ENCODE measurements at places on chromosomes 6 and 20.

DNA sequence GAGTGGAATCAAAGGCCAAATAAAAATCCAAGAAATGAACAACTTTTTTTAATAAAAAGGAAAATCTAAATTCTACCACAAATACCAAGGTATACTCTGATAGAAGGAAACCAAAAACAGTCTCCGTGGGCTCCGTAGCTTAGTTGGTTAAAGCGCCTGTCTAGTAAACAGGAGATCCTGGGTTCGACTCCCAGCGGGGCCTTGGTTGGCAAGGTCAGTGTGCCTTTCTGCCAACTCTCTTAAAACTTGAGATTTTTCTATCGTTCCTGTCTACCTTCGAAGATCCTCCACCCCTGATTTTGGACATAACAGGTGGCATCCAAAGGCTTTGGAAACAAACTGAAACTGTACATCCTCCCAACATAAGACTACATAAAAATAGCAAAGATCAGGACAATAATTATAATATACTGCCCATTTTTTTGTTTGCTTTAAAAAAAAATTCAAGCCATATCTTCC lies 197.9 kb downstream of the TRIM27 start:
- no peak for DNase-seq

DNA sequence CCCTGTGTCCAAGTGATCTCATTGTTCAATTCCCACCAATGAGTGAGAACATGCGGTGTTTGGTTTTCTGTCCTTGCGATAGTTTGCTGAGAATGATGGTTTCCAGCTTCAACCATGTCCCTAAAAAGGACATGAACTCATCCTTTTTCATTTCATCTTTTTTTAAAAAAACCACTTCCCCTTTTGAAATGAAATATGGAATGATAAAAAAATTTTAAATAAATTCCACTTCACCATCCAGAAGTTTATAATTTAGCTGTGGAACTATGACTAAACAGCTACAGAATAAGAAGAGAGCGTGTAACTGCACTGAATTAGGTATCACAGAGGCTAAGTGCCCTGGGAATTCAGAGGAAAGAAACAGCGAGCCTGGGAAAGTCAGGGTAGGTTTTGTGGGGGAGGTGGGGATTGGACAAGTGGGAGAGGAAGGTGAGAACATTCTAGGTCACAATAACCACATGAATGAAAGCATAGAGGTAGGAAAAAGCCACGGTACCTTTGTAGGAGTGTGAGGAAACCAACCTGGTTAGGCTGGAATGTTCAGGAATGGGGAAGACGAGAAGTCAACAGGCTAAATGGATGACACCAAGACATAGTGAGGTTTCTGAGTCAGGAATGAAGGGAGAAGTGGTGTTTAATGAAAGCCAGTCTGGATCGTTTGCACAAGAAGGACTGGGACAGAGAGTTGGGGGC lies 11.0 kb downstream of the TRIM10 start:
- DNase-seq = no peak

DNA sequence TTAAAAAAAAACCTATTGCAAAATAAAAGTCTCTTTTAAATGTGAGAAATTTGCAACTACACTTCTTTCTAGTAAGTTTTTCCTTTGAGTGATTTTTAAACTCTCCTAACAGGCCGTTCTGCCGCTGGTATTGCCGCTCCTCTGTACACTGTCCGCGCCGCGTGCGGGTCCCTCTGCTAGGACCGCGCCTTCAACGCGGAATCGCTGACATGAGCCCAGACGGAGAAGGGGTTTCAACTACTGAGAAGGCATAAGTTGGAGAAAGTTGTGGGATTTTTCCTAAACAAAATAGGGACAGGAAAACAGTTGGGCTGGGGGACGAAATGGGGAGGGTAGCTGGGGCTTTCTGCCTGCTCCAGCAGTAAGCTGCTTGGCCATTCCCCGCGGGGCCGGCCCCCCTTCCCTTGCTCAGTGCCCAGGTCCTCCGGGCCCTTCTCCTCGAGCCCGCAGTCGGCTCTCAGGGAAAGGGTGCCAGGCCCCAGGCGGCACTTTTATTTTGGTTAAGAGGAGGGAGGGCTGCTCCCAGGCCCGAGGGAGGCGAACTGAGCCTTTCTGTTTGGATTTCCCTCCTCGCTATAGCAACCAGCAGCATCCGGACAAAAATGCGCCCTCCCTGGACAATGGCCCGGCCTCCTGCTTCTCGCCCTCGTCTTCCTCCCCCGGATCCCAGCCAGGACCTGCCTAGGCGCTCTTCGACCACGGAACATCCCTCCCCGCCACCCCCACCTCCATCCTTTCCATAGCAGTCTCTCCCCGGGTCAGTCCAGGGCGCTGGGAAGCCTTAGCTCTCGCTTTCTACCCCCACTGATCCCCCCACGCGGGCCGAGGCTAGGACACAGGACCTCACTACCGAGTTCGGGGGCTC lies 6.8 kb upstream of the POU3F2 start:
- no peak for DNase-seq

DNA sequence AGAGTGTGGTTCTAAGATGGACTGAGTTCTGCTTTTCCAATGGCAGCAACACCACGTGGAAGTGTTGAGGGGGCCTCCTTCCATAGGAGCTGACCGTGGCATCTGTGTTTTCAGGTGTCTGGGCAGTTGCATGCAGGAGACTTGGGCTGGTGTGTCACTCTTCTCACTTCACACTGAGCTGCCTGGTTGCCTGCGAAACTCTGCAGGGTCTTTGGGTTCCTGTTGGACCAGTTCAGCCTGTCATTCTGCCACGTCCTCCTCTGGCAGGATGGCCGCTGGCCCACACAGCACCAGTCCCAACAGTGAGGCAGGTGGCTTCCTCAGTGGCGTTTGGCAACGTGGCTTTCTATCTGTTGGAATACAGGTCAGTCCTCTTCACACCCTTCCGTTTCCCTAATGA lies 16.1 kb upstream of the UNC93A start:
- DNase-seq = no peak

GRCh38 chr6:143098054-143098671 lies 37.5 kb downstream of the AIG1 start:
- no peak for DNase-seq

DNA sequence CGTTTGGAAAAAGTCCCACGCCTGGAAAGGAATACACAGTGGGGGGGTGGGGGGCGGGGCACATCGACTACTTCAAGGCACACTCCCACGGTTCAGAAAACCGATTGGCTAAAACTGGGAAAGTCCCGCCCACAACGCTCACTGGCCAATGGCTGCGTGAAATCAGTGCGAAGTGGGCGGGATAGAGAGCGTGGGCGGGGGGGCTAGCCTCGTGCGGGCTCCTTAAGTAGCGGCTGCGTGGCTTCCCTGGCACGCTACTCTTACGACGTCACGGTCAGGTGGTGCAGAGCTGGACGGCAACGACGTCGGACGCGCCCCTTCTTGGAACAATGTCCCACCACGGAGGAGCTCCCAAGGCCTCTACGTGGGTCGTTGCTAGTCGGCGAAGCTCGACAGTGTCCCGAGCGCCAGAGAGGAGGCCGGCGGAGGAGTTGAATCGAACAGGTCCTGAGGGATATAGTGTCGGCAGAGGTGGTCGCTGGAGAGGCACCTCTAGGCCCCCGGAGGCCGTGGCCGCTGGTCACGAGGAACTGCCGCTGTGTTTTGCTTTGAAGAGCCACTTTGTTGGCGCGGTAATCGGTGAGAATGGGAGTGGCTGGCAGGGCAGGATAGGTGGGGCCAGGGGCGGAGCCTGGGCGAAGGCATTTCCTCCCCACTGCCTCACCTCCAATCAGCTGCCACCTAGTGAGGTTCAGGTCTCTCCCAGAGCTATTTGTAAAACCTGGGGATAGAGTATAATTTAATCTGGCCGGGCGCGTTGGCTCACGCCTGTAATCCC lies at the start of gene DDX43:
Gene DDX43 (plus strand): TSS at position 252 of the 778 bp plus-strand sequence. CDS start 78 bp downstream, at position 330.
- DNase-seq = peak; percentile 9

DNA sequence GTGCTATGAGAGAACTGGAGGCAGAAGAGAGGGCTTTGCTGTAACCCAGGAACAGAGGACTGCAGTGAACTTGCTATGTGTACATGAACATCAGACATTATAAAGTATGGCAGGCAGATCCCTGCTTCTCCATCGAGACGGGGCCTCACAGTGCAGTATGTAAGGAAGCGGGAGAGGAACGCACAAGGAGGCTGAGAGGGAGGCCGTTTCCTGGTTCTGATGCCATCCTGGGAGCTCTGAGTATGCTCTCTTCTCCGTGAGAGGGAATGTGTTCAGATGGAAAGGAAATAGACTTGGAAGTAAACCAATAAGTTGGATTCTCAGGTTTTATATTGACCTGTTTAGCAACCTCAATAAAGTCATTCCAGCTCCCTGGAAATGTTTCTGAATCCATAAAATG lies 101.8 kb downstream of the ALDH8A1 start:
- no peak for DNase-seq

DNA sequence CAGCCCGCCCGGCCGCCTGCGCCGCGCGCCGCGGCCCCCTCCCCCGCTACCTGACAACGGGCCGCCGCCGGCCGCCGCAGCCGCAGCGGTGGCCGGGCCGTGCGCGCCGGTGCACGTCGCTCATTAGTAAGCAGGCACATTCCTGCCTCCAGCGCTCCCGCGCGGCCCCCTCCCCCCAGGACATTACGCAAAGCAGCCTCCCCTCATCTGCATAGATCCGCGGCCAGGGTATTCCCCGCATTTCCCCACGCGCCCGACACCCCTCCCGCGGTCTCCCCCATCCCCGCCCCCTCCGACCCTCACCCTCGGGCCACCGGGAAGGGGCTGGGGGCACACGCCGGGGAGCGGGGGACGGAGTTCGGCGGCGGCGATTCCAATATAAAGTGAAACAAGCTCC lies at the start of gene HIVEP2:
Gene HIVEP2 (minus strand): TSS at position 128 of the 397 bp plus-strand sequence. CDS start 170,438 bp downstream, outside the sequence.
- DNase-seq = peak; percentile 82

GRCh38 chr6:7154341-7155139 lies 46.8 kb downstream of the RREB1 start:
- DNase-seq = no peak

DNA sequence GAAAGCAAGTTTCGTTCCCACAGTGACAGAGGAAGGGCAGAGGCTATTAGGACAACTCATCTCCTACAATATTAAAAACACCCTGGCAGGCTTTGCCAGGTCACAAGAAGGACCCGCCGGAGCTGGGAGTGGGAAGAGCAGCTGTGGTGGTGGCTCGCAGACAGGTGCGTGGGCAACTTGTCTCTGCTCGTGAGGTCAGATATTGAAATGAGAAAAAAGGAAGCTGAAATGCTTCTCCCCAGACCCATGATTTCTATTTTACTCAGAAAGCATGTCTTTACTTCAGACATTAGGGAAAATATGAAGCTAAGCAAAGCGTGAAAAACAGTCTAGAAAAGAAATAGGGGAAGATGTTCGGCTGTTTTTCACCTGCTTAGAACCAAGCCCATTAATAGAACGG lies 166.3 kb upstream of the EEF1E1 start:
- no peak for DNase-seq

DNA sequence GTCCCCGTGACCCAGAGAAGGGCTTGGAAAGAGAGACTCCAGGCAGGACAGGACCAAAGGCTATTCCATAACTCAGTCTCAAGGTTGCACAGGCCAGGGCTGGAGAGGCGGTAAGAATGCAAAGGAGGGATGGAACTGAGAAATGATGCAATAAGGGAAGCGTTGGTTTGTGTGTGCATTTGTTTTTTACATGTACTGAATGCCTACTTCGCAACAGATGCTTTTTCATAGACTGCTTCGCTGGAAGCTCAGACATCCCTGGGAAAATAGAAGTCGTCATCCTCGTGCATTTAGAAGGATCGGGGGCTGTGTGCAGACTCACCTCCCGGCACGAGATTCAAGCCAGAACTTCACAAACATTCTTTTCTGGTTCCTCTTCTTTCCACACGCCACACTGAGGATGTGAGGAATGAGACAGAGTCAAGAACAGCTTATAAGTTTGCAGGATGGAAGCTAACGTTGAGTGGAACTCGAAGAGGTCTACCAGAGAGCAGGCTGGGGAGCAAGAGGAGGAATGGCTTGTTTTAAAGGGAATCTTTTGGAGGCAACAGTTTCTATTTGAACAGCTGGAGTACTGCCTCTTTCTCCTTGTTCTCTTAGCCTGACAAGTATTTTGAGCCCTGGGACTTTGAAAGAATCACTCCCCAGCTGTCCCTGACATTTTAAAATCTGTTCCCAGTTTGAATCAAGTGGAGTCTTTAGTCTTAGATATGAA lies 19.3 kb upstream of the LY86 start:
- DNase-seq = no peak

DNA sequence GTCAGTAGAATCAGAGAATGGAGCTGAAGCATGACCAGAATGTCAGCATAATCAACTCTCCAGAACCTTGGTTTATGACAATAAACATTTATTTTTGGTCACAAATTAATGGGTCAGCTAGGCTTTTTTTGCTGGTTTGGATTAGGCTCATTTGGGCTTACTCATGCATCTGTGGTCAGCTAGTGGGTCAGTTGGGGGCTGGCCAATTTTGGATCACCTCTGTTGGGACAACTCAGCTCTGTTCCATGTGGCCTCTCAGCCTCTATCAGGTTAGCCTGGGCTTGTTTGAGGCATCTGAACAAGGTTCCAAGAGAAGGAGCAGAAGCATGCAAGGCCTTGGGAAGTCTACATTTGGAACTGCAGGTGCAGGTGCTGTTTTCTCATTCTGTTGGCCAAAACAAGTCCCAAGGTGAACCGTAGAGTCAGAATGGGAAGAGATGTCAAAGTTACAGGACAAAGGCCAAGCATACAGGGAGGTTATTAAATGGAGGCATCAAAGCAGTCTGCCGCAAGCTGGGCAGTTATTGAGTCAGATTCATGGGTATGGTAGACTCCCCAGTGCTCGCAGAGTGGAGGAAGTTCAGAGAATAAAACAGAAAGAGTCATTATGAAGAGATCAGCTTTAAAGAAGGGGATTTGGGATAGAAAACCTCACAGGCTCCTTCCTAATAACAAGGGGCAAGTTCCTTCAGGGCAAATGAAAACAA lies 173.0 kb downstream of the PLCB4 start:
- DNase-seq = no peak

DNA sequence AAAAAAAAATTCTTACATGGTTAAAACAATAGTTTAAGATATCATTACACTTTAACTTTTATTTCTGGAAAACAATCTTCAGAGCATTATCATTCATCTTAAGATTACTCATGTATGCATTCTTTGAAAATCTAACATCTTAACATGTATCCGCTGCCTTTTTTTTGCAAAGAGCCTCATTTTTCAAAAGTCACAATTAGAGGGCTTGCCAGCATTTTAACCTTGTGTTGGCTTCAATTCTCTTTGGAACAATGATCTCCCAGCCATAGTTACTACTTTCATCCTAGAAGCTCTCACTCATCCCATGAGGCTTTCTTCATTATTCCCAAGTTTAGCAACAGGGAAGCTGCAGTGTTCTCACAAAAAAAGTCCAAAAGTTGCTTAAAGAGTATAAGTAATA lies 330.8 kb downstream of the BCKDHB start:
- DNase-seq = peak; percentile 18

DNA sequence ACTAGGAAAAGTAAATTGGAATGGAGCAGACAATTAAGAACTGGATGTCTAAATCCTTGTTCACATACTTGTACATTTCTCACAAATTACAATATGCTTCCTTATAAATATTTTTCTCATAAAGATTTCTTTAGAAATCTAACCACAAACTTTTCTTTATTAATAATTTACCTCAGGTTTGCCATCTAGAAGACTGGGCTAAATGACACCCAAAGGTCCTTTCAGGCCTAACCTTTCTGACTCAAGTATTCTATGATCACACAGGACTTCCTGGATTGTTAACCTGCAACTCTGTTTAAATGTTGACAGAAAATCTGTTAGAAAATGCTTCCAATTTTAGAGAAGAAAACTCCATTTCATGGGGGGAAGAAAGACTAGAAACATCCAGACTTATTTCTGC lies 330.5 kb upstream of the MAP3K7 start:
- no peak for DNase-seq

All from GM03348 (cell line).